ENCODE measurements at places on chromosomes 7 and 10.
A peak's percentile ranks its signal among the peaks of the same experiment; 100 is the strongest.

- DNase-seq = no peak
Observed at GRCh38 chr7:41786404-41786803, 83.5 kb upstream of the INHBA start.

GRCh38 chr7:39507866-39508551 is 58.2 kb upstream of the YAE1 start:
- DNase-seq = no peak

GRCh38 chr10:119705434-119705831 is 20.4 kb upstream of the INPP5F start:
- DNase-seq = no peak

- no peak for DNase-seq
Observed at GRCh38 chr7:127266047-127266446, 13.3 kb upstream of the GRM8 start.

GRCh38 chr10:71217266-71218045 is 5.1 kb downstream of the UNC5B start:
- DNase-seq = no peak

GRCh38 chr10:9198611-9199010 is 1144.1 kb downstream of the GATA3 start:
- DNase-seq = no peak

GRCh38 chr10:11724938-11725776 is 17.0 kb upstream of the ECHDC3 start:
- no peak for DNase-seq

DNA sequence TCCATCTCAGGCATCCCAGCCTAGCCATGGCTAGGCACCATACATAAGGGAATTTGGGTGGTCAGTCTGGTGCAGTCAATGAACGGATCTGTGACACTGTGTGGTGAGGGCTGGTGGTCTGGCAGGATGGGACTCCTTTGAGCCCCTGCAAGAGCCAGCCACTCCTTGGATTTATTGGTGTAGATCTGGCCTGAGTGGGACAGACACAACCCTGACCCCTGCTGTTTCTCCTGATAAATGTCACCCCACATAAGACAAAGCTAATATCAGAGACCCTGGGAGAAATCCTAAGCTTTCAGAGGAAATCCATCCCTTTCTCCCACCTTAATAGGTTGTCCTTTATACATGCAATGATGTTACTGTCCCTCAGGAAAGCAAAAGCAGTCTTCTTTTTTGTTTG is 2.3 kb downstream of the FBXO24 start:
- no peak for DNase-seq

DNA sequence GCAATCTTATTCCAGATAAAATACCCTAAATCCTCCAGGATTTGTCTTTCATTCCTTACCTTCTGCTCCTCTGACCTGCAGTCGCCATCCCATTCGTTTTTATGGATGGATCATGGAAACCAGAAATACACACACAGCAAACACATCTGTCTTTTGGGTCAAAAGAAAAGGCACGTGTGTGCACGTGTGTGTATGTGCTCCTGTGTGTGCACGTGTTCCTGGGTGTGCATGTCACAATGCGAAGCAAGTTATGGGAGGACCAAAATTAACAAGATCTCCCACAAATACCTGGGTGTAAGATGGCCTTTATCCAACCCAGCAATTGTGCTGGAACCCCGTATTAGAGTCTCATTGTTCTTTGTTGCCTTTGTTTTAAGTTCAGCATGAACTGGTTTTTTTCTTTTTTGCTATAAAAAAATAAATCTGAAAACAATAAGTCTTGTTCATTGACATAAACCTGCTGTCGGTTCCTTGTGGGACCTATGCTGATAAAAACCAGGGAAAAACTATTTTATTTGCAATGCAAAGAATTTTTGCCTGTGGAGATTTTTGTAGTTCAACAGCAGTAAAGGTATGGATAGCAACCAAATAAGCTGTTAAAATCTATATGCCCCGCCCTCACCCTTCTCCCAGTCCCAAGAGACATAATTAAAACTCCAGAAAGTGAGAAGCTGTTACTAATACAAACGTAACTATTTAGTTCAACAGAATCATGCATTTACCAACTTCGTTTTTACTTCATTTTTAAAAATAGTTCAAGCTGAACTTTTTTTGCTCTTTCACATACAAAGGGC is 229.6 kb downstream of the CREB5 start:
- DNase-seq = no peak

DNA sequence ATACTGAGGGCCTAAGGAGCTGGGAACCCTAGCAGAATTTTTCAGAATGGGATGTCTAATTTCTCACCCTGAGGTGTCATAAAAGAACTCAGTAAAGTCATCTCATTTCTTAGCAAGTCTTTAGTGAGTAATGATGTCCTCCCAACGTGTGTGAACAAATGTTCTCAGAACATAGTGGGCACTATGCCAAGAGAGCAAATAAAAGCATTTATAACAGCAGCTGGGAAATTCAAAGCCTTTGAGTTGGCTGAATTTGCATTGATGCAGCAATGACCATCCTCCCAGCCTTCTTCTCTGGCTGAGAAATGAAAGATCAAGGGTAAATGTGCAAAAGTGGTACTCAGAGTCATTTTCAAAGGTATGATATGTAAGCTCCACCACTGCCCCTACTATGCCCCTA is 109.4 kb downstream of the FAM107B start:
- no peak for DNase-seq

DNA sequence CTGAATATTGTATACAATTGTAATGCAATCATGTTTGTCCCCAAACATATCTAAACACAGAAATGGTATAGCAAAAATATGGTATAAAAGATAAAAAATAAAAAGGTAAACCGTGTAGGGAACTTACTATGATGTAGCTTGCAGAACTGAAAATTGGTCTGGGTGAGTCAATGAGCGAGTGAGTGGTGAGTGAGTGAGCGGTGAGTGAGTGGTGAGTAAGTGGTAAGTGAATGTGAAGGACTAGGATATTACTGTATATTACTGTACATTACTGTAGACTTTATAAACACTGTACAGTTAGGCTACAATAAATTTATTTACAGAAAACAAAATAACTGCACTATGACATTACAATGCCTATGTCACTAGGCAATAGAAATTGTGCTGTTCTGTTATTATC is 1163.2 kb upstream of the SORCS1 start:
- no peak for DNase-seq

GRCh38 chr7:159158888-159159405 is 14.3 kb upstream of the VIPR2 start:
- DNase-seq = no peak

GRCh38 chr10:124114696-124115095 is 21.3 kb upstream of the CHST15 start:
- no peak for DNase-seq

GRCh38 chr10:22010973-22011408 is 7.5 kb upstream of the DNAJC1 start:
- DNase-seq = no peak

- no peak for DNase-seq
Observed at GRCh38 chr10:91211675-91212074, 8.8 kb upstream of the PCGF5 start.

DNA sequence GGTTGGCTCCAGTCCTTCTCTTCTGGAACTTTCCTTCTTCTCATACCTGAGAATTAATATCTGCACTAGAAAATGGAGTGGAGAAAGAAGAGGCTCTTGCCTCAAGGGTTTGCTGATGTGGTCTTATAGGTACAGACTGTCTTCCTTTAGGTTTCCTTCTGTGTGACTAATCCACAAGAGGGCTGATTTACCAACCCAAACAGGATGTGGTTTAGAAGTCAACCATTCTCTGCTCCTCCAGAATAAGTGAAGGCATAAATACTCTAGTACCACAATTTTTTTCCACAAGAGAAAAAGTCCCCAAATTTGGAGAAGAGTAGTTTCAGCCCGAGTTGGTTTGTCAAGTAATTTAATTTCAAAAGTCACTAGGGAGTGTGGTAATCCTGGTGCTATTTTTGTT is 85.8 kb downstream of the NRP1 start:
- peak; percentile 4 for DNase-seq

DNA sequence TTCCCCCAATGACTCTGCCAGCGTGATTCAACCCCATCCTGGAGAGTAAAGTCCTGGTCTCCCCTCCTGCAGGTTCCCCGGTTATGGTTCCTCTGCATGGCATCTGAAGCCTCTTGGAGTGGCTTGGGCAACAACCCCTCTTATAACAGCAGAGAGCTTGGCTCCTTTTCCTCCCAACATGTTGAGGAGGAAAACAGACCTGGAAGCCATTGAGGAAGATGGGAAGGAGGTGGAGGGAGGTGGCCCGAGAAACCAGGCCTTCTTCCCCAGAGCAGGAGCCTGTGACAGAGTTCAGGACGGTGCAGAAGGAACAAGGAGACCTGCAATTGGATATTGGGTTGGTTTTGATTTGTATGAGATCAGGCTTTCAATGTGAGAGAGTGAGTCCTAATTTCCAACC is 184.0 kb upstream of the ADCY1 start:
- DNase-seq = no peak

DNA sequence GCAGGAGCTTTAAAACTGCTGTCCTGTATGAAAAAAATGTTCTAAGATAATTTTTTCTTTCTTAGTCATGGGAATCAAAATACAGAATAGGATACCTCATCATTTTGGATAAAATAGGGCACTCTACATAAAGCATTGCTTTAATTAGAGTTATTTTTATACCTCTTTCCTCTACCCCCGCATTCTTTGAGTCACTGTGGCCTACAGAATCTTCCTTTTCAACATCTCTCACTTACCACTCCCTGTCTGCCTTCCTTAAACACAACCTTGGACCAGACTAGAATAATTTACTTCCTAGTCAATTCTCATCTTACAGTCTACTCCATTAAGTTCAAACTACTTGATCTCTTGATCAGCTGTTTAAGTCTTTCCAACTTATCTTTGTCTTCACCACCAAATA is 462.3 kb downstream of the PHTF2 start:
- DNase-seq = no peak

GRCh38 chr10:3119796-3120459 is 52.6 kb downstream of the PFKP start:
- DNase-seq = no peak

DNA sequence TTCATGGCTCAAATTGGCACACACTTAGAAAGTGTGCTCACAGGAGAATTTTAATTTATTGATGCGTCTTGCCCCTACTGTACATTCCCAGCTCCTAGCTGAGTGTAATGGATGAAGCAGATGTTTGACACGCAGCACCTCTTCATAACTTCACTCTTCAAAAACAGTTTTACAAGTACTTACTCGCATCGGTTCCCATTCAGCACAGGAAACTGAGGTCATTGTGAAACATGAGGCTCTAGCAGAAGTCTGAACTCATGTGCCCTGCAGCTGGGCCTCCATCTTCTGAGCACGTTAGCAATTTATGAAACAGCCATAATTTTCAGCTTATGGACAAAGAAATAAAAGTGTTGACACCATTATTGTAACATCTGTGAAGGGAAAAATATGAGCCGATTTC is 558.9 kb upstream of the MGMT start:
- DNase-seq = no peak
